Cardiac septum (tissue), 1 donor: ENCODE measurements at places on chromosomes 11 and 22. TPM values are rescaled to one million over a fixed set of nuclear protein-coding genes. Genes with fewer than 3 reads are reported as not detected.

GRCh38 chr11:122103321-122103720, 12.7 kb downstream of the BLID start:
- no peak for DNase-seq

GRCh38 chr22:35506259-35506570, 34.4 kb upstream of the RASD2 start:
- no peak for DNase-seq

The TTC9C gene
- 13.6 TPM for total RNA-seq

The NAALADL1 gene
- total RNA-seq = 3.5 TPM

The CLCF1 gene
- 4.0 TPM for total RNA-seq

The FLRT1 gene
- 1.2 TPM for total RNA-seq
